Stimulated activated CD4-positive, alpha-beta T cell treated with anti-CD3 and anti-CD28 coated beads, Interleukin-4, amount 100 ng/mL, for 1 hour (primary cell): ENCODE measurements at places on chromosomes 11 and 22.

- no peak for DNase-seq
Observed at GRCh38 chr11:44955015-44955738, 4.5 kb upstream of the TP53I11 start.

DNA sequence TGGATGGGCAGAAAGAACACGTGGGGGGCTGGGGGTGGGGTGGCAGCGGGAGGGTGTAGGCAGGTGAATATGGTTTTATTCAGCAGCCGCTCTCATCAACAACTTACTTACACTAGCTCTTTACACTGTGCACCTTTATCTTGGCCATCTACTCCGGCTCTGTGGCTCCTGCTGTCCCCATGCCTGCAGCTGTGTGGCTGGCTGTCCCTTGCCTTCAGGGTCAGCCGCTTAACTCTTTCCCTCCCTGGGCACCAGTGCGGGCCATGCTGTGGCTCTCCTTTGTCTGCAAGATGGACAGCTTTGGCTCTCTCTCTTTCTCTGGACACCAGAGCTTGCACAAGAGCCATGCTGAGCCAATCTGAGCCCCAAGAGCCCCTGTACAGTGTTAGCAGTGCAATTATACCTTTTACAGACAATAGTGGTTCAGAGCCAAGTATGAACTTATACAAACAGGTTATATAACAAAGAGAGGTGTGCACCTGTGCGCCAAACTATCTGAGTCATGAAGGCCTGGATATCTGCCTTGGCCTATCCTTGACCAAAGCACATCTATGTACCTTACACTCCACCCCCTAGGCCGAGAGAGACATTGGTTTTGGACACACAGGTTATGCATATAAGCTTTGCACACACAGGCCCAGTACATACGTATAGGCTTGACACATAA is 94.3 kb upstream of the CTSC start:
- DNase-seq: no peak

GRCh38 chr22:38429499-38430068 is 25.4 kb downstream of the KCNJ4 start:
- DNase-seq: no peak

- DNase-seq: no peak
Observed at GRCh38 chr11:134100171-134100570, 31.3 kb downstream of the JAM3 start.

GRCh38 chr11:61587951-61588727 is 7.3 kb upstream of the SYT7 start:
- DNase-seq: peak; percentile 71

- DNase-seq: peak; percentile 5
Observed at GRCh38 chr11:116895048-116895757, 57.8 kb upstream of the APOA1 start.

DNA sequence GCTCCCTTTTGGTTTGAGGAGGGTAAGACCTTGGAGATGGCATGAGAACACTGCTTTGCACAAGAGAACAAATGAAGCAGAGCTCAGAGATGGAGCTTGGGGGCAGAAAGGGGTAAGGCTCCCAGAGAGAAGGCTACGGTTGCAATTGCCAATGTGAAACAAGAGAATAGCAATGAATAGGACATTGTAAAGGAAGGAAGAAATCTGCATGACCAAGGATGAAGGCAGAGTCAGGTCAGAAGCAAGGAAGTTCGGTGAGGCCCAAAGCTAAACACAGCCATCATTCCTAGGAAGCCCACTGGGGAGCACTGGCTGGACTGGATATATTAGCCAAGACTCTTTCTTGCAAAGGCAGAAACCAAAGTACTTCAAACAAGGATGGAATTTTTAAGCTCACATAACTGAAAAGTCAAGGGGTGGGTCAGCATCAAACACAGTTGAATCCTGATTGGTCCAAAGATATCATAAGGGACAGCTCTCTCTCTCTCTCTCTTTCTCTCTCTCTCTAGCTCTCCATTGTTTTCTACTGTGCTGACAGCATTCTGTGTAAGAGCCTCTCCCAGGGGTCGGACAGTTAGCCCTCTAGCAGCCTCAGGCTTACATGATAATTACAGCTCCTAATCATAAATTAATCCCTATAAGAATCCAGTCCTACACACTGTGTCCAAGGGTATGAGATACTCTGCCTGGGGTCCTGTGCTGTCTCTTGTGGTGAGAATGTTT is 484.3 kb downstream of the SOX6 start:
- DNase-seq: no peak

- no peak for DNase-seq
Observed at GRCh38 chr11:907668-908067, 2.9 kb downstream of the CHID1 start.

DNA sequence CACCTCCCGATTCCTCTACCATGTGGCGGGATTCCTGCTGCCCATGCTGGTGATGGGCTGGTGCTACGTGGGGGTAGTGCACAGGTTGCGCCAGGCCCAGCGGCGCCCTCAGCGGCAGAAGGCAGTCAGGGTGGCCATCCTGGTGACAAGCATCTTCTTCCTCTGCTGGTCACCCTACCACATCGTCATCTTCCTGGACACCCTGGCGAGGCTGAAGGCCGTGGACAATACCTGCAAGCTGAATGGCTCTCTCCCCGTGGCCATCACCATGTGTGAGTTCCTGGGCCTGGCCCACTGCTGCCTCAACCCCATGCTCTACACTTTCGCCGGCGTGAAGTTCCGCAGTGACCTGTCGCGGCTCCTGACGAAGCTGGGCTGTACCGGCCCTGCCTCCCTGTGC is 10.5 kb downstream of the CXCR5 start:
- no peak for DNase-seq

- DNase-seq: no peak
Observed at GRCh38 chr22:24335496-24335895, 64.9 kb downstream of the SPECC1L start.

- DNase-seq: no peak
Observed at GRCh38 chr11:85307366-85307765, 319.8 kb downstream of the DLG2 start.

DNA sequence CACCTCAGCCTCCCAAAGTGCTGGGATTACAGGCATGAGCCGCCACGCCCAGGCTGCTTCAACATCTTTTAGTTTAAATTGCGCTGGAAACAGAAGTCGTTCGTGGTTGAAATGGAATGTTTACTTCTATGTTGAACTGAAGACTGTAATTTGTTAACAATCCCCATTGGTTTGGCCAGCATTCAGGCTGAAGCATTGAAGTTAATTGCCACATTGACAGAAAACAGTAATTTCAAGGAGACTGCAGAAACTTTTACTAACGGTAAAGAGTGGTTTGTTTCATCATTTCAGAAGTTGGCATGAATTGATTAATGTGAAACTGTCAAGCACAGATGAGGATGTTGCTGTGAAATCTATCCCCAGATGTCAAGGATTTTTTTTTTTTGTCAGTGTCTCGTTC is 14.2 kb downstream of the AP5B1 start:
- no peak for DNase-seq

- no peak for DNase-seq
Observed at GRCh38 chr11:70493089-70493474, 94.8 kb downstream of the CTTN start.

DNA sequence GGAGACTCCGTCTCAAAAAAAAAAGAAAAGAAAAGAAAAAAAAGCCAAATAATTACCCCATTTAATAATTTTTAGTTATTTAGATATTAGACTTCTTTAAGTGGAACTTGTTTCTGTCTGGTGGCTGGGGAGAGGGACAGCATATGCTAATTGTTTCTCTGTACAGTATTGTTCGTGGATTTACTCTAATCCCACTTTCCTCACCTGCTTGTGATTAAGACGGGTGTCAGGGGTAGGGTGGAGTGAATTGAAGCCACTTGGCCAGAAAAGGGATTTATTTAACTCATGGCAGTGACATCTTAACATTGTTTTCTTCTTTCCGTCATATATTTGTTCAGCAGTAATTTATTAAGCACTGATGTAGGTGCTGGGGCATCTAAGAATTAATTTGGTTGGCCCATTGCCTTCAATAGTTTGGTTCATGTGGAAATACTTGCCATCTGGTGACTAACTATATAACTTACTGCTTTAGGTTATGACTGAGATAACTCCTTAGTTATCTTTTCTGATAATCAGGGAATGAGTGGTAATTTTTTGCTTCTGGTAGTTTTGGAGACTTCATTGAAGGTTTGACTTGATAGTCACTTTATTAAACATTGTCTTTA is 4.6 kb downstream of the TNRC6B start:
- DNase-seq: no peak

- no peak for DNase-seq
Observed at GRCh38 chr22:42716649-42717127, 4.0 kb downstream of the A4GALT start.

- DNase-seq: no peak
Observed at GRCh38 chr11:107157809-107158187, 139.5 kb upstream of the GUCY1A2 start.

DNA sequence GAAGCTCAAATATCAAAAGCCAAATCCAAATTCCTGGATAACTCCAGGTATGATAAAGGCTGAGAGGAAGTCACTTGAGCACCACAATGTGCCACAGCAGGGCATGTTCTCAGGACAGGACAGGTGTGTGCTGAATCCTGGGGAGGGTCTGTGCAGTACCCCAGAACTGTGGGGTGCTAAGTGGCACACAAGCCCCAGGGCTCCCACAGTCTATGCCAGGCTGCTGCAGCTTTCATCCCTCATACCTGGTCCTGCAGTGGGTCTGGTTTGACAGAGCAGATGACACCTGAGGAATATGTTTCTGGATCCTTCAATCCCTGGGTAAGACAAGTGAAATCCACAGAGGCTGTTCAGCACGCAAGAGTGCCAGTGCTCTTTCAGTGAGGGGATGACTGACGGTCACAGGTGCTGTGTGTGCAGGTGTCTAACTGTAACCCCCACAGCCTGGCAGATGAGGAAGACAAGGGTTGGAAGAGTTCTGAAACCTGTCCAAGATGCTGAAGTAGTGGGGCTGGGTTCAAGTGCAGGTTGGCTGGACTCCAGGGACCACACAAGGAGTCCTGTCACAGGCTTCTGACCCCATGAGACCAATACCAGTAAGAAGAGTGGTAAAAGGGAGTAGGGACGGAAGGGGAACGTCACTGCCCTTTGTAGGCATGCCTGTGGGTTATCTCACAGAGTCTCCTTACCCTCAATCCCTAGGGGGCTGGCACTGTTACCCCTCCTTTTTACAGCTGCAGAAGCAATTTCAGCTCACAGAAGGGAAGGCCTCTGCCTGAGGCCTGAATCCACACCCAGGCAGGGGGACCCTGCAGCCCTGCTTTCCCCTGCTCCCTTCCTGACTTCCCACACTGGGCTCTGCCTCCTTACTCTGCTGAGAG is 14.1 kb downstream of the SERPIND1 start:
- DNase-seq: no peak

- no peak for DNase-seq
Observed at GRCh38 chr11:7525424-7525823, 11.6 kb downstream of the PPFIBP2 start.

DNA sequence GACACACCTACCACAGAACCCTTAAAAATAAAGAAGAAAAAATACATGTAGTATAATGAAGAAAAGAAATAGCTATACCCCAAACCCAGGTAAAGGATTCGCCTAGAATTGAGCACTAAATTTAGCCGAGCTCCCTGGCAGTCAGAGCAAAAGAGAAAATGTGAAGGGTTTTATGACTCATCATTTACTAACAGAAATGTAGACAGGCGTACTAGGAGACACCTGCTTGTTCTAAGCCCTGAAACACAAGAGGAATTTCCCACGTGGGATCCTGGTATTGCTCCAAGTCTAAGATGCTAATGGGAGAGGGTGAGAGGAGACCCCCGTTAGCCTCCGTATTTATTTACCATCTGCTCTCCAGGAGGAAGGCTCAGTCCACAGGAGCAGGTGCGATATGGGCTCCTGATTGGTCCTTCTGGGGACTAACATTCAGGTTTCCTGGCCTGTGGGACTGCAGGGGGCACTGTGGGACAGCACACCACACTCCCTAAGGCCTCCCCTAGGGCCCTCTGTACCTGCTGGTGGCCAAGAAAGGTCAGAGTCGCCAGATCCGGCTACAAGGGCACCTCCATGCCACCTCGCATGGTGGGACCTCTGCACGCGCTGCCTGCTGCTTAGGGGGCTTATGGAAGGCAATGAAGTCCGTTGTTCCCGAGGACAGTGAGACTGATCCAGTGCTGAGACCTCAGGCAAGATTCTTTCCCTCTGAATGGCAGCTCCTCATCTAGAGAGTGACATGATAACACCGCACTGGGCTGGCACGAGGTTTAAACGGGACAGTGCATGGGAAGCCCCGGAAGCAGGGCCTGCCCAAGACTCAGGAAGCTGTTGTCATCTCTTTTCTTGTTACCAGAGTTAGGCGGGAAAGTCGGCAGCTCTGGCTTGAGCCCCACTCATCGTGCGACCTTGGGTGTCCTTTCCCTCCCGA is 25.8 kb downstream of the KCNC1 start:
- no peak for DNase-seq

DNA sequence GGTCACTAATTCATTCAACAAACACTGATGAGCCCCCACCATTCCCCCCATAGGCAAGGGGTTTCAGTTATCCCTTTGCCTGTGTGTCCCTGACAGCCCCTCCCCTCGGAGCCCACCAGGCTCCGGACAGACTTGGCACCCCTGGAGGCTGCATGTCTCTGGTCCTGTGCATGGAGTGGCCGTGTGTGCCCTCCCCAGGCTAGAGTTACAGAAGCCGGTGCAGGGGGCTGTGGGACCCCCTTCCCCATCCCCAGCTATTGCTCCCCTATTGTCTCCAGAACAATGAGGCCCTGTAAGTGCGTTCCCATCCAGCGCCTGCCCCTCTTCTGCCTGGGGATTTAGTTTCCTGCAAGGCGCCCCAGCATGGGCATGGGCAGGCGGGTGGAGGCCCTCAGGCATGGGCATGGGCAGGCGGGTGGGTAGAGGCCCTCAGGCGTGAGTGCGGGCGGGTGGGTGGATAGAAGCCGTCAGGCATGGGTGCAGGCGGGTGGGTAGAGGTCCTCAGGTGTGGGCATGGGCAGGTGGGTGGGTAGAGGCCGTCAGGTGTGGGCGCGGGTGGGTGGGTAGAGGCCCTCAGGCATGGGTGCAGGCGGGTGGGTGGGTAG is 1.5 kb downstream of the MUC2 start:
- DNase-seq: no peak

DNA sequence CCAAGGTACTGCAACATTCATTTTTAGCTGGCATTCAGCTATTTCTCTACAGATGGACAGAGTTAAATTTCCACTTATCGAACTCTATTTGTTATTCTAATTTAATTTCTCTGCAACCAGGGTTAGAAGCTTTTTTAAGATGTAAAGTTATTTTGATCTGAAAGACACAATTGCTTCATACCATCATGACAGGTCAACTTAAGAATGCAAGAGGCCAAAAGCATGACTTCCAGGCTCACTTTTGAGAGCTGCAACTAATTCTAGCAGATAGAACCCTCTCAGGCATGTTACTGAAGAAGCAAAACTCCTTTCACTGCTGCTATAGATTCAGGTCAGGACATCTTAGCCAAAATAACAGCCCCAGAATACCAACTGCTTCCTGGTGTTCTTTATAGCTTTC is 86.5 kb upstream of the GALNT18 start:
- no peak for DNase-seq

DNA sequence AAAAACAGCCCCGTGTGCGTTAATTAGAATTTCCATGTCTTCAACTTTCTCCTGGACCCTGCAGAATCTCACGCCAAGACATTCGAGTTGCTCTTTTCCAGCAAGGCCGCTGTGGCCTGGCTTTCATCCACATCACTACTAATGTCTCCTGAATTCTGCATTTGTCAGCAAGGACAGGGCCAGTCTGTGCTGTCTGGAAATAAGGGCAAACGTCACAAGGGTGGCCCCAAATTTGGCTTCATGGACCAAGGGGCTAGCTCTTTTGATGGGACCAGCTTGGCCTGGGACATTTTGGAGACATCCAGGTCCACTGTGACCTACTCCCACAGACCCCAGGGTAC is 33.4 kb downstream of the KCNQ1OT1 start:
- DNase-seq: no peak

GRCh38 chr11:40188848-40189247 is 1270.6 kb downstream of the LRRC4C start:
- DNase-seq: no peak
